Right lobe of liver (tissue), 6 donors: ENCODE measurements at places on chromosomes 5 and 9.

- DNase-seq, result no peak
Measured at GRCh38 chr5:166671811-166672210, 1619.6 kb upstream of the WWC1 start.

GRCh38 chr5:76535577-76535976 lies 87.6 kb downstream of the F2RL2 start:
- no peak for DNase-seq

GRCh38 chr5:150498971-150499370 lies 9.0 kb upstream of the NDST1 start:
- DNase-seq, result no peak

DNA sequence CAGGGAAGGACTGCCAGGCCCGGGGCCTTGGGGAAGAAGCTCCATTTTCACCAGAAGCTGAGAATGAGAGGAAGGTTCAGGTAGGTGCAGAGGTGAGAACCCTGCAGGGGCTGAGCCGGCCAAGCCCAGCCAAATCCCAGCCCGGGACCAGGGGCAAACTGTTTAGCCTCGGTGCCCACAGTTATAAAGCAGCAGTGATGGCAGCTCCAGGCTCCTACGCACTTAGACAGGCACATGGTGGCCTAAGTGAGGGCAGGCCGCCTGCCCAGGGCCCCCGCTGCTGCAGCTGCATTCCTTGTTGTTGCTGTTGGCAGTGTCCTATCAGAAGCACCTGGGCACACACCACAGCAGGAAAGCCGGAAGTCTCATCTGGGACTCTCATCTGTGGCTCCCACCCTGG lies 159.9 kb upstream of the FOXD4L5 start:
- DNase-seq, result no peak

DNA sequence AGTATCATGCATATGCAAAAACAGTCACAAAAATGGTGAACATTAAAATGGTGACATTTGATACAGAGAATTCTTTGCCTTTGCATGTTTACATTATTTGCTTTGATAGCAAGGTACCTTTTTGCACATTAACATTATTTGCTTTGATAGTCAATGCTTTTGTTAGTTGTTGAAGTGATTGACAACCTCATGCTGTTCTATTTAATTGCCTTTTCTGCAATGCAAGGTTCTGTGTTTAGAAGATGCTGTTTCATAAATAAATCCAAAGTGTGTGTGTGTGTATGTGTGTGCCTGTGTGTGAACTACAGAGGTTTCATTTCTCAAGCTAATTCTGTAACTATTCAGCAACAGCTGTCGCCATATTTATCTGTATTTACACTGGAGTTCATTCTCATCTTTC lies 668.7 kb downstream of the NR2F1-AS1 start:
- DNase-seq, result no peak

- peak; percentile 63 for DNase-seq
Measured at GRCh38 chr5:157269165-157269671, 3.3 kb downstream of the CYFIP2 start.

DNA sequence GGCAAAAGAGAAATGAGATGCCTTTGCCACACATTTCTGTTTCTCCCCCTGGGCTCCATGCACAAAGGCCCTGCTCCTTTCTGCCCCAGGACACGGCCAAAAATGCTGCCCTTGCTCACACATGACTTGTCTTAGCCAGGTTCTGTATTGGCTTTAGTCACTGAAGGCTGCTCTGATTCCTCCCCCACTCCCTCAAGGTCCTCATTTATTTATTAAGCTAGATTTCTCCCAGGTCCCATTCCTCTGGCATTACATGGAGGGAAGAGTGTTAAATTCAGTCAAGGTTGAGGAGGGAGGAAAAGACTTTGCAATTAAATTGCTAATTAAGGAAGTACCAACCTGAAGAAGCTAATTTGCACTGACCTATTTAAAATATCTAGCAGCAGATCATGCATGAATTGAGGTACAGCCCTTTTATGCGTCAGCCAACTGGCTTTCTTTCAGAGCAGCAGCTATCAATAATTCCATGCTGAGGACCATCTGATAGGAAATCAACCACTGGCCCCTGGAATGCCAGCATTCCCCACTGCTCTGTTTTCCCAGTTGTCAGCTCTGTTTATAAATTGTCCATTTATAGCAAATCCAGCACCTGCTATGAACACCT lies 81.2 kb upstream of the MAP3K1 start:
- DNase-seq, result no peak

DNA sequence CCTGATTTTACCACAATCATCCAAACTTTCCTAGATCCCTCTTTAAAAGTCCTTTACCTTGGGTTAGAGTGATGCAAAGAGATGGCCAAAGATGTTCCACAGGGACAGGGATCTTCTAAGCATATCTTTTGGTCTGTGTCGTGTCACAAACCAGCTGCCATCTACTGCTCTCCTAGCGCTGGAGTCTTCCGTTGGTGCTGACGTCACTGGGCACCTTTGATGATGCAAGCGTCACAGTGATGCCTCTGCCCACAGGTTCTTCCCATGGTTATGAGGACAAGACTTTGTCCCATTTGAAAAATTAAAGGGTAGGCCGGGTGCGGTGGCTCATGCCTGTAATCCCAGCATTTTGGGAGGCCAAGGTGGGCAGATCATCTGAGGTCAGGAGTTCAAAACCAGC lies 1.7 kb upstream of the GLT6D1 start:
- no peak for DNase-seq

DNA sequence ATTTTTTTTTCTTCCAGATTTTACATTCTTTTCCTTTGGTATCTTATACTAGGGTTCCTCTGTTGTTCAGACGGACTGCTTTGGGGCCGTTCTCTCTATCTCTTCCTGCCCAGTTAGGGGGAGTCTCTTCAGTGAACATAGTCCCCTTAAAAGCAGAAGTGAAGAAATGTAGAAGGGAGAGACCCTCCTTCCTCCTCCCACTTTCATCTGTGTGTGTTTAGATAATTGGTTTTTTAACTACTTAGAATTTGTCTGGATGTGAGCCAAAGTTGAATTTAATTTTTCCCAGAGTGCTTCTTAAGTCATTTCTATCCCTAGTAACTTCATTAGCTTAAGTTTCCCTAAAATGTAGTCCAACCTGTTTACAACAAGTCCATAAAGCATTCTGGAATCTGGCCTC lies 167.5 kb downstream of the HACD4 start:
- DNase-seq, result no peak

- no peak for DNase-seq
Measured at GRCh38 chr5:170442921-170443320, 53.8 kb upstream of the KCNMB1 start.

GRCh38 chr5:88602584-88602983 lies 280.4 kb downstream of the MEF2C start:
- no peak for DNase-seq

DNA sequence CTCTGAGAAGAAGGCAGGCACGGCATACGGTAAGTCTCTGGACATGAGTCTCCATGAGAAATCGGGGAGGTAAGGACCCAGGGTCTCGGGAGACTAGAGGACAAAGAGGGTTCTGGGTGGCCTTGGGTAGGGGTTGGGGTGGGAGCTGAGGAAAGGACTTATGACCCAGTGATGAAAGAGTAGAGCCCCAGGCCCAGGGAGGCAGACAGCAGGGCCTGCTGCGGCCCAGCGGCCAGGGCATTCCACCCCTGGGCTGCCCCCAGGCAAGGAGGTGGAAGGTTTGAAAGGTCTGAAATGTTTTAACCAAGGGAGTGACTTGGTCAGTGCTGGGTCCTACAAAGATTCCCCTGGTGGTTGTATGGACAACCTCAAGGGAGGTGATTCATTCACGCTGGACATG lies 89.1 kb downstream of the CRB2 start:
- no peak for DNase-seq

GRCh38 chr9:135117281-135117680 lies 29.8 kb downstream of the OLFM1 start:
- DNase-seq, result no peak

DNA sequence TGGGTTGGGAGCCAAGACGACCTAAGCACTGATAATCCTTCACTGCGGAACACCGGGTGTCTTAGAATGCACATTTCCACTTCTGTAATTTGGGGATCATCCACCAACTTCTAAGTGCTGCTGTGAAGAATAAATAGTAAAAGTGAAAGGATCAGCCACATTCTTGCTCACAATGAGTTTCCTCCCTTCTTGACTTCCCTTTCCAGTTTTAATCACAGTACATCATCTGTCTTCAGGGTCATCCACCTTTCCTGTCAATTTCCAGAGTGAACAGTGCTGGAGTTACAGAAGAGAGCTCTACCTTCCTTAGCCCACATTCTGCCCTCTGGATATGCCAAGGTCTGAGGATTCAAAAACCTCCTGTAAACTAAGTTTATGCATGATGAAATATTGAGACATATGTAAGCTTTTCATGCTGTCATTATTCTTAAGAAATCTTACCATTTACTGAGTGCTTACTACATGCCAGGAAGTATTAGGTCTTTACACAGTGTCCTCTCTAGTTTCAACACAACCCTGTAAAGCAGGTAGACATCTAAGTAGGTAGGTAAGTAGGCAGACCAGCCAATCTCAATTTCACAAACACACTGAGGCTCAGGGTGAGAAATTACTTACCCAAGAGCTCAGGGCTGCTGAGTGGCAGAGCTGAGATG lies 105.2 kb downstream of the CDK5RAP2 start:
- no peak for DNase-seq

- DNase-seq, result peak; percentile 11
Measured at GRCh38 chr9:36866840-36867239, 167.2 kb downstream of the PAX5 start.

GRCh38 chr9:80946496-80947170 lies 742.7 kb downstream of the TLE1 start:
- no peak for DNase-seq

- no peak for DNase-seq
Measured at GRCh38 chr5:14191325-14191724, 48.2 kb downstream of the TRIO start.

DNA sequence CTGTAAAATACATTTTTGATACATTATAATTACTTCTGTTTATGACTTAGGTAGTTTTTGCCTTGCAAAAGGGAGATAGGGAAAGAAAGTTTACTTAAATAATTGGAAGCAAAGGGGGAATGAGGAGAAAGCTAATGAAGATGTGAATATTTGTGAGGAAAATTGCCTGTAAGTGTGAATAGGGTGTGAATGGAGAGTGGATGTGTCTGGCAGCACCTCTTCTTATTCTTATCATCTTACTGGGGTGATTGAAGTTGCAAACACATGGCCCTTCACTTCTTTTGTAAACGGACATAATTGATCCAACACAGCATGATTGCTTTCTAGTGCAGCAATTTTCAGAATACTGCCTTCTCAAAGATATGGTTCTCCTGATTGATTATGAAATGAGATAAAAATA lies 46.6 kb downstream of the PALM2AKAP2 start:
- no peak for DNase-seq

- no peak for DNase-seq
Measured at GRCh38 chr9:131943351-131943841, 136.3 kb downstream of the MED27 start.

DNA sequence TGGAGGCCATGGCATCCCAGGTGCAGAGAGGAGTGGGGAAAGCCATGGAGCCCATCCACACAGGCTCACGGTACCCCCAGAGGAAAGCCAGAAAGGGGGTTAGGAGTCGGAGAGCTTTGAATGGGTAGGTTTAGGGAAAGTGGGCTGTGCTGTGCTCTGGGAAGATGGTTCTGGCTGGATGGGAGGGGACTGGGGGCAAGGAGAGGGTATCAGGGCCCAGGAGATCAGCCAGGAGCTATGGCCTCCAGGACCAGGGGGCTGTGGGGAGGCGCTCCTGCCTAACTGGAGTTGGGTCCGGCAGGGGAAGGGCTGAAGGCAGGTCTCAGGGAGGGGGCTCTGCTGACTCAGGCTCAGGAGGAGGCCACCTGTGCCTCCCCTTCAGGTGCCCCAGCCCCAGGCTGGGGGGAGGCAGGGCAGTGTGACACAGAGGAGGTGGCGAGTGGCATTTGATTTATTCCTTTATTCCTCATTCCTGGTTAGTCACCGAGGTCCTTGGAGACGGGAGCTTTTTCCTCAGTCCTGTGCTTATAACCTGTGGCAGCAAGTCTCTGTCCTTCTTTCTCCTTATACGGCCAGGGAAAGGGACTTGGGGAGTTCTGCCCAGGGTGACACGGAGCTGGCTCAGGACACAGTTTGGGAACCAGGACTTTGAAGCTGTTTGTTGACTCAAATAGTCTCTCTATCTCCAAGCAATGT lies 60.8 kb downstream of the TSTD2 start:
- DNase-seq, result peak; percentile 82

GRCh38 chr9:110148891-110149290 lies 59.1 kb downstream of the C9orf152 start:
- DNase-seq, result no peak

DNA sequence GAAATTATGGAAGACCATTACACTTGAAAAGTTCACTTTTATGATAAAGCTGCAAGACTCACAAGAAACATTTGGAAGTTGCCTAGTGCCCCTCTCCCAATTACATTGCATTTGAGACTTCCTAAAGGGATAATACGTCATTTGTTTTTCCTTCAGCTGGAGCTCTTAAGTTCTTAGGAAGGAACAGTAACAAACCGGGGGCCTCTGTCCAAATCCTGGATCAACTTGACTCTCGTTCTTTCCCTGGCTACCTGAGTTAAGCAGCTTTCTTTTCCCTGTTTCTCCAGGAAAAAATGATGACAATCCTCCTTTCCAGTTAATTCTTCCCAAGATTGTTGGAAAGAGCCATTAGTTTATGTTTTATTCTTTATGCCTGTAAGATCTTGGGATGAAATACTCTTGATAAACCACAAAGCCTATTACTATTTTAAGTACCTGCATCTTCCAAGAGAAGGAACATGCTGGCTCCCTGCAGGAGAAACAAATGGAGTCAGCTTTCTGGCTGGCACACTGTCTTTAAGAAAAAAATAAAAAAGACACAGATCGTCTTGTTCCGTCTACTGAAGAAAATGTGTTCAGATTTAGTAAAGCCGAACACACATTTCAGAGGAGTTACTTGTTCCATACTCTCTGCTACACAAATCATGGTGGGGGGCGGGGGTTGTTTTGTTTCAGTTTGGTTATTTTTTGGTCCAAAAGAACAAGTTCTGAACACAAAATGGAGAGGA lies 297.9 kb downstream of the EFNA5 start:
- DNase-seq, result no peak

DNA sequence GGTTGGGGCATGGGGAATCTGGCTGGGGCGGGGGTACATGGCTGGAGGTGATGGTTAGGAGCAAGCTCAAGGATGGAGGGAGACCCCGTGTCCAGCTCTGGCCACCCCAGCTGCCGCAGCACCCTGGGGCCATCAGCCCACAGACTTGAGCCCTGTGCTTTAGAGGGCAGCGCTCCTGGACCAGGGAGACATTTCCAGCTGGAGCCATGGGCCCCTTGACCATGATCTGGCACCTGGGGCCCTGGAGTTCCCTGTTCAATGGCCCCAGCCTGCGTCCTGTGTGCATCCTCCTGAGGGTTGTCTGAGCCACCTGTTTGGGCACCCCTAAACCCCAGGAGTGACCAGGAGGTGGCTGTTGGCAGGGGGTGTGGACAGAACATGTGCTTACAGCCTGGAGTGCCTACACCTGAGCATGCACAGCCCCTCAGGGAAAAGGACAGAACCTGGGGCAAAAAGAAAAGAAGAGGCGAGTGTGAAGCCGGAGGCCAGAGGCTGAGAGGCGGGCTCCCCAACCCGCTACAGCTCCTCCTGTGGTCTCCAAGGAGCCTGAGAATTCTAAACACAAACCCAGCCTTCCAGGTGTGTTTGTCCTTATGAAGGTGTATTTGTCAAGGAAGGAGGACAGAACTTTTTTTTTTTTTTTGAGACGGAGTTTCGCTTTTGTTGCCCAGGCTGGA lies 126.7 kb downstream of the C9orf50 start:
- DNase-seq, result no peak
